Thoracic aorta (tissue), 2 donors: ENCODE measurements at places on chromosomes 6 and 20. TPM values are rescaled to one million over a fixed set of nuclear protein-coding genes. Genes with fewer than 3 reads are reported as not detected.

GRCh38 chr6:108697561-108698161 lies 136.9 kb downstream of the FOXO3 start:
- DNase-seq: no peak

MMP24 gene
- total RNA-seq: 0.27 TPM

DNA sequence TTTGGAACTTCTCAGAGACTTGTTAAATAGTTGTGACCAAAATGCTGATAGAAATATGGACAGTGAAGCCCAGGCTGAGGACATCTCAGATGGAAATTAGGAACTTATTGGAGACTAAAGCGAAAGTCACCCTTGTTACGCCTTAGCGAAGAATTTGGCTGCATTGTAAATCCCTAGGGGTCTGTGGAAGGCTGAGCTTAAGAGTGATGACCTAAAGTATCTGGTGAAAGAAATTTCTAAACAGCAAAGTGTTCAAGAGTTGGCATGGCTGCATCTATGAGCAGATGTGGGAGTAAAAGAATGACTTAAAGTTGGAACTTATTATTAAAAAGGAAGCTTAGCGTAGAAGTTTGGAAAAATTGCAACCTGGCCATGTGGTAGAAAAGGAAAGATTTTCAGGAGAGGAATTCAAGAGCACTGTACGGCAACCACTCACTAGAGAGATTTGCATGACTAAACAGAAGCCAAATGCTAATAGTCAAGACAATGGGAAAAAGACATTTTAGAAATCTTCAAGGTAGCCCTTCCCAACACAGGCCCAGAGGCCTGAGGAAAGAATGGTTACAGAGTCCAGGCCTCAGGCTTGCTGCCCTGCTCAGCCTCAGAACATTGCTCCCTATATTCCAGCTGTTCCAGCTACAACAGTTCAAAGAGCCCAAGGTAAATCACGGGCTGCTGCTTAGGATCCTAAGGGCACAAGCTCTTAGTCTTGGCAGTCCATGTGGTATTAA lies 61.6 kb upstream of the TNFRSF21 start:
- no peak for DNase-seq

GRCh38 chr6:144310765-144311164 lies 25.6 kb downstream of the UTRN start:
- DNase-seq: no peak

DNA sequence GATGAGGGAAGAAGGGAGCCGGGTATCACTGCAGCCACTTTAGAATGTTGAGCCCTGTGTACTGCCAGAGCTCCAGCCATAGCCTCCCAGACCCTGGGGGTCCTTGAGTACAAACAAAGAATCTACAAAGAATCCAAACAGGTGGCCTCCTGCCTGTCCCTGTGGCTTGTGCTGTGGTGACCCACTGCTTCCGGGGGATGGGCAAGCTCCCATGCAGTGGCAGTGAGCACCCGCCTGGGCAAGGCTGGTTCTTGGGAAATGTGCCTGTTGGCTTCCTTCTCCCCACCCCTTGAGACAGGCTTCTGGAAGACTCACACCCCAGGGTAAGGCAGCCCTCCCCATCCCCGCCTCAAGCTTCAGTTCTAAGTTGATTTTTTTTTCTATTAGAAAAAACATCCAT lies 13.9 kb downstream of the SIRPA start:
- no peak for DNase-seq
